Lower lobe of right lung (tissue), 2 donors: ENCODE measurements at places on chromosomes 4 and X. TPM values are rescaled to one million over a fixed set of nuclear protein-coding genes. Genes with fewer than 3 reads are reported as not detected.
A peak's percentile ranks its signal among the peaks of the same experiment; 100 is the strongest.

The FAM193A gene
- 26.1 TPM for total RNA-seq

The ADH1A gene
- 3.0 TPM for total RNA-seq

The CDS1 gene
- 24.4 TPM for total RNA-seq

The DCAF4L1 gene
- total RNA-seq: 0.53 TPM

The SYNPO2 gene
- total RNA-seq: 26.2 TPM

DNA sequence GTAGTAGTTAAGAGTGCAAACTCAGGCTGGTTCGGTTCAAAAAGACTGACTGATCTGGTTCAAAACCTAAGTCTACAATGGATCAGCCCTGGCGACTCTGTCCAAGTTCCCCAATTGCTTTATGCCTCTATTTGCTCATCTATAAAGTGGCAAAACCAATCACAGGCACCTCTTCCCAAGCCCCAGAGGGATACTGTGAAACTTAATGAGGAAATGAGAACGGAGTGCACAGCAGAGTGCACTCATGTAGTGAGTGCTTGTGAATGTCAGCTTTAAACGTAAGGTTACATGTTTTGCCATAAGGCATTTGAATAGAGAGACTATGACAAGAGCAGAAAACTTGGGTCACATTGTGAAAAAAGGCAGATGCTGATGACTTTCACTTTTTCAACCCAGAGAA lies 199.7 kb upstream of the KLF3 start:
- DNase-seq: no peak

DNA sequence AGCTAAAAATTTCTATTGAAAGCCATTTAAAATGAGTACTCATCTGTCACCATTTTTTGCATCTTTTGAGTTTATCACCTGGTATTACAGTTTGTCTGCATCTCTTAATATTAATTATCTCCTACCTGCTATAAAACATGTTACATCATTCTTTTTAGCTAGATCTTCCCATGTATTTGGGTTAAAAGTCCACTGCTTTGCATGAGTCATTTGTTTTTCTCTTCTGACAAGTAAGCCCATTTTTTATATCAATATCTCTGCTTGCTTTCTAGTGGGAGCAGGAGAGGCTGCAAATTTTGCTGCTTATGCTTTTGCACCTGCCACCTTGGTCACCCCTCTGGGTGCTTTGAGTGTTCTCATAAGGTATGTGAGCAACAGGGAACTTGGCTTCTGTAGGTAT lies 16.1 kb downstream of the NIPAL1 start:
- no peak for DNase-seq

DNA sequence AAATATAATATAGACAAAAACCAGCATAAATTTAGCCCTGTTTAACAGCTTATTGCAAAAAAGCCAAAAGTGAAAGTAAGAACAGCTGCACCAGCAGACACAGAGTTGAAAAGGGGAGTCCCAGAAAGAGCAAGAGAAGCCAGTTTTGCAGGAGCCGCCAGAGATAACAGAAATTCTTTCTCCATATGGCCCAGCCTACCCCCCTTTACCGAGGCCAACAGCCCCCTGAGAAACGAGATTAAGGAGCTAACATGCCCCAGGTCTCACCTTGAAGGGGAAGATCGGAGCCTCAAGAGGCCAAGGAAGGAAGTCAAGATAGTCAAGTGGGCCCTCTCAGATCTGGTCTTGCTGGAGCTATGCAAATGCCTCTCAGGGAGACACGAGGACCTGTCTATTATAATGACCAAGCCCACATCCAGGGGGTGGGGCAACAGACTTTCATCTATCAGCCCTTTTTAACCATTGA lies 4.8 kb downstream of the ACOX3 start:
- no peak for DNase-seq

GRCh38 chrX:135974279-135974856 lies 580 bp upstream of the MMGT1 start:
- peak; percentile 74 for DNase-seq

GRCh38 chr4:74969507-74970474 lies 36.9 kb downstream of the PARM1 start:
- no peak for DNase-seq

DNA sequence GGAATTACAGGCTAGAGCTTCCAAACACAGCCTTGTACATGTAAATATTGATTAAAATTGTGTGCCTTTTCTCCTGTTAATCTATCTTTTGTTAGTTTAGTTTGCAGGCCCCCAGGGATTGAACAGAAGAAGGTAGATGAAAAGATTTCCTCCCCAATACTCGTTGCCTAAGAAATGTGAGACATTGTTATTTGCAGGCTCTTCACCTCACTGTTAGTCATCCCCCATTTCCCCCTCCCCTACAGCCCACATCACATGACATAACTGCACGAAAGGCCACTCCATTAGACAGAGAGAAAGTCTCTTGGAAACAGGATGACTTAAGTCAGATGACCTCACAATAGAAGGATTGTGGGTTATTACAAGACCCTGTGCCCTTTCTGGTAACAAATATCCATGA lies 13.3 kb upstream of the MID1 start:
- no peak for DNase-seq

DNA sequence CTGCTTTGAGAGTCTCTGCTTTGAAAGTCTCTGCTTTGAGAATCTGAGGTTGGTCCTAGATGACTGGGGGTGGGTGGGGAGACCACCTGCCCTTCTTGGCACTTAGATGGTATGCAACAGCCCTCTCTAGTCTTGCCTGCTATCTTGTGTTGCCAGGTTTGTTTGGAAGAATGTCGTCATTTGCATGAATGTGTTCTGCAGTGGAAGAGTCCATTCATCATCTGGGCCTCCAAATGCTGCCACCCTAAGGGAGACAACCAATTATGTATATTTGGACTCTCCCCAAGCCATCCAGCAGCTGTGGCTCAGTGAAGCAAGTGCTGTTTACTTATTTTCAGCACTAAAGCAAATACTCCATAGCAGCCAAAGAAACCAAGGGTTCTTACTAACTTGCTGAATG lies 44.6 kb upstream of the TRPC5OS start:
- DNase-seq: no peak

DNA sequence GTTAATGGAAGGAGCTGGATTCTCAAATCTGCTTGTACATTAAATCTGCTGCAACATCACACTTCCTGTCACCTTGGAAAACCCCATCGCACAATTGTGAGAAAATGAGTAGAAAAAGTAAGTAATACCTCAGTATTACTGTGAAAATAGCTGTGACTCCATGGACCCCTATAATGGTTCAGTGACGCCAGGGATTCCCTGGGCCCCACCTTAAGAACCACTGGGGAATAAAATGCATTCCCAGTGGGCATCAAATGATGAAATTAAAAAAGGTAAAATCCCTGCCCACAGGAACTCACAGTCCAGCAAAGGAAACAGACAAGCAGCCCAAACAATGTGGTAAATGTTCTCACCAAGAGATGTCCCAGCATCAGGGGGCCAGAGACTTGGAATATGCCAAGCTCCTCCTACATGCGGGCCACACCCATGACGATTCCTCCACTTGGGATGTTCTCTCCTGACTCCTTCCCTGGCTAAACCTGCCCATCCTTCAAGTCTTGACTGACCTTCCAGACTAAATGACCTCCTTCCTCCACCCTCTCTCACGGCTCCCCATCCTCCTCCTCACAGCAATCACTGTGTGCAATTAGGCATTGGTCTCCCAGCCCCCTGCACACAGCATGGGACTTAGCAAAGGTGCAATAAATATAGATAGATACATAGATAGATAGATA lies 2.6 kb downstream of the EVC2 start:
- no peak for DNase-seq
